HuH-7 (cell line): ENCODE measurements at places on chromosomes 7 and 10.

DNA sequence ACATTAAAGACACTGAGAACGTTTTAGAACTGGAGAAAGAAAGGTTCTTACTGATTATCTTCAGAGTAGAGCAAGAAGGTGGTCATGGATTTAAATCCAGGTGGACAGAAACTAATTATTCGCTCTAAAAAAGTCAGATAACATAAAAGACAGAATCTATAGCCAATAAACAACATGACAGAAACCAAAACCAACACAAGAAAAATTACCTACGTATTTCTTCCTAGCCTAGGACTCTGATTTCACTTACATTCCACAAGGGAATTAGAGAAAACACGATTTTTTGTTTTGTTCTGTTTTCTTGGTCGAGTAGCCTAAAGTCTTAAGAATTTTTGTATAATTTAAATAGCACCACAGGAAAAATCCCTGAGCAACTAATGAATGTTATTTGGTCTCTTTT is 15.1 kb downstream of the CPA1 start:
- no peak for DNase-seq

DNA sequence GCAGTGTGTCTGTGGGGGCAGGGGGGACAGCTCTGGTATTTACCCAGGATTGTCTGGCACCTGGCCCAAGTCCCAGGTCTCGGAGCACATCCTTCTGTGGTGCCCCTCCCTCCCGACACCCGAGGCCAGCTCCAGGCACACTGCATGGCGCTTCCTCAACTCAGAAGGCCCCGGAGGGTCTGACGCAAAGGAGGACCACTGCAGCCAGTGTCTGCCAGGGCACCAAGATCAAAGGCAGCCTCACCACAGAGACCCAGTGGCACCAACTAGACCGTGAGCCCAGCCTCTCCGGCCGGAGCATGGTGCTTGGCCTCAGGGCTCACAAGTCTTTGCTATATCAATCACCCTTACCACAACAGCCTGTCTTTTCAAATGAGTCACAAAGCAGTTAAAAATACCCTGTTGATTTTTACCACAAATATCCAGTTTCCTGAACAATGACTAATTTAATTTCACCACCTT is 99.3 kb upstream of the DDC start:
- no peak for DNase-seq

- peak; percentile 17 for DNase-seq
Measured at GRCh38 chr10:27153845-27154193, 365 bp downstream of the YME1L1 start.

DNA sequence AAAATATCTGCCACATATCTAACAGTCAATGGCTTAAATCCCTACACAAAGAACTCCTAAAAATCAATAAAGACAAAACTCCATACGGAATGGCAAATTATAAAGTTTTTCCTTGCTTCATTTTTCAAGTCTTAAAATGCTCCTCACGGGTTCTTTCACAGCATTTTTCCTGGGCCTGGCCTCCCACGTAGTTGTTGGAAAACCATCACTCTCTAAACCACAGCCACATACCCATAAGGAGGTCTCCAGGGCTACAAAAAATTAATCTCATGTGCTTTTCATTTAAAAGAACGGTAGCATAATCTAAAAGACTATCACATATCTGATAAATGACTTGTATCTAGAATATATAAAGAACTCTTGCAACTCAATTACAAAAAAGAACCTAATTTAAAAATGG is 2.9 kb downstream of the COA1 start:
- DNase-seq, result no peak

- DNase-seq, result no peak
Measured at GRCh38 chr10:71218046-71218650, 5.8 kb downstream of the UNC5B start.

DNA sequence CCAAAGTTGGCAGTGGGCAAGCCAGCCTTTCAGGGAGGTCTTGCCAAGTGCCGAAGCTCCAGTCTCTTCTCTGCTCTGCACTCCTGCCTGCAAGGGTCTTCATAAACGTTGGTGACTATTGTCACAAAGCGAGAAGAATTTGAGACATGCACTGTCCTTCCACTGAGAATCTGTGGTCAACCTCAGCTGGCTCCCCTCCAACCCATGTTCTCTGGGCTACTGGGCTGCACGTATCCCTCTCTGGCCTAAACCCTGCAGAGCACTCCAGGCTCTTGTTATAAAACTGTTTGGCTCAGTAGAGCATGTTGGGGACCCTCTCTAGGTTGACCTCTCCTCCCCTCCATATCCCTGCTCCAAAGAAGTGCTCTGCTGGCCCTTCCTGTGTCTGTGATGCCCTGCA is 260.4 kb upstream of the NFE2L3 start:
- DNase-seq, result no peak

DNA sequence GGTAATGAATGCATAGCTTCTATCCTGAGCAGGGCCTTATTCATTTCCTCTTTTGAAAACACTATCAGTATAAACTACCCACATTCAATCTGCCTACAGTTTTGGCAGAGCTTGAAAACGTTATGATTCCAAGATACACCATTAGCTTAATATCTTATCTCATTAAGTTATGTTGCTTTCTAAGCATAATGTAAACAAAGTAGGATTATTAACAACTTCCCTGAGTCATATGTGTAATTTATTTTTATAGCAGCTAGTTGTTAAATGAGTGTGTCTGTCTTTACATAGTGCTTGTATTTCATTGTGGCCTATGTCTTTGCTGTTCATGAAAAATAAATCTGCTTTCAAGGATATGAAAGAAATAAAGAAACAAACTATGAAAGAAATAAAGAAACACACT is 106.2 kb upstream of the DLX6 start:
- DNase-seq, result no peak
